Large intestine (tissue), 12 donors: ENCODE measurements at places on chromosomes 5 and 9. TPM values are rescaled to one million over a fixed set of nuclear protein-coding genes. Genes with fewer than 3 reads are reported as not detected.

The GPR21 gene
- polyA plus RNA-seq, result 0.24 TPM

DNA sequence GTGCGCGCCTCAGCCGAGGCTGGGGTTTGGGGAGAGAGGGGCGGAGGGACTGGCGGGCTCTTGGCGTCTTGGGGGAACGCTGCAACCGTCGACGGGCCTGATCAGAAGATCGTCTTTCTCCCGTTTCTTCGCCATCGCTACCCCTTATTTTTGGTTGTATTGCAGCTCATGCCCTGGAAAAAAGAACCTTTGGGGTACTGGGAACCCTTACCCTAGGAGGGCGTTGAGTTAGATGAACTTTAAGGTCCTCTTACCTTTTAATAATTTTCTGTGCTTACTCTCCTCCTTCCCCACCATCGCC is 719 bp downstream of the PAIP2 start:
- no peak for DNase-seq

The F12 gene
- 1.0 TPM for polyA plus RNA-seq

DNA sequence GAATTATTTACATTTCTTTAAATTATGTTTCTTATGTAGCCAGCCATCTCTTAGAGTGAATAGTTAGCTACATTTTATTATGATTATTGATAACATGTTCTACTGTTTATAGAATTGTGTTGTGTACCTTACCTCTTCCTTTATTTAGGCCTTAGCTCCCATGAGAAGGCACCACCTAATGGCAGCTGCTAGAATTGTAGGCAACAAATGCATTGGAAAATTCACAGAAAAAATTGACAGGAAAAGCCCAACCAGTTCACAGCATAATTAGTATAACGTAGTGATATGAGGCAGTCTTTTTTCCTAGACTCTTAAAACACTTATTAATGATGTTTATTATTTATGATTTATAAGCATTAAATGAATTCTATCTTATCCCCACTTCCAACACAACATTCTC is 175.8 kb downstream of the WDR70 start:
- peak; percentile 19 for DNase-seq

The DBH gene
- 0.66 TPM for polyA plus RNA-seq

The ENDOG gene
- polyA plus RNA-seq, result 14.4 TPM

DNA sequence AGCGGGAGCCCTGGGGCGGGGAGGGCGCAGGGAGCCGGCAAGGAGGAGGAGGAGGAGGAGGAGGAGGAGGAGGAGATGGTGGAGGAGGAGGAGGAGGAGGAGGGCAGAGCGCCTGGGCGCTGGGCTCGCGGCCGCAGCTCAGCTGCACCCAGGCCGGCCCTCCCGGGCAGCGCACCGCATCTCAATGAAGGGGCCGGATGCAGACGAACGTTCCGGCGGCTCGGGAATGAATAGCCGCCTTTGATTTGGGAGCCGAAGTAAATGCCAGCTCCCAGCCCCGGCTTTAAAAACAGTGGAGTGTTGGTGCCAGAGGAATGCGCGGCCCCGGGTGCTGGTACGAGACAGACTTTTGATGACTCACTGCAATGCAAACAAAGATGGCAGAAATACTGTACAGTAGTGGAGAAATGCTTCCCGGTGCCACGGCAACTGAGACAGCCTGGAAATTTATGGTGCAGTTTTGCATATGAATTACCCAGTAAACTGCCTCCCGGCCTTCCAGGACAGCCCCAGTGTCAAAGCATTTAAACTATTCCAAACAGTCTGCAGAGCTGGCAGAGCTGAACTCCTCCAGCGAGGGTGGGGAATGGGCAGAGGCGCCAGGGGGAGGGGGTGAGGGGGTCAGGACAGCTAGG is 43.1 kb downstream of the NACC2 start:
- peak; percentile 94 for DNase-seq

DNA sequence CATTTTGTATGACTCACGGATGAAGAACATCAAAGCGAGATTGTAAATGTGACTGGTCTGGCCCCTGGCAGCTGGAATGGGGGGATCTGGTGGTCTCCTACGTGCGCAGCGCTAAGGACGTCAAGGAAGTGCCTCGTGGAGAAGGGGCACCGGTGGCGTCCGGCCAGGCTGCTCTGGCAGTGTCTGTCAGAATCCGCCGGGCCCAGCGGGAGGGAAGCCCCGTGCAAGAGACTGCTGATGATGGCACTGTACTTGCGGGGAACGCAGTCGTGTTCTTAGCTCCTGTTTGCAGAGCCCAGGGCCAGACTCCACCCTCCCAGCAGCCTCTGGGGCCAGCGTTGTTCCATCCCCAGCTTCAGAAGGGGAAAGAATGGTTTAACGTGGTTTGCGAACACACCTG is 75.5 kb downstream of the COL5A1 start:
- no peak for DNase-seq

The HRCT1 gene
- polyA plus RNA-seq, result 1.6 TPM

DNA sequence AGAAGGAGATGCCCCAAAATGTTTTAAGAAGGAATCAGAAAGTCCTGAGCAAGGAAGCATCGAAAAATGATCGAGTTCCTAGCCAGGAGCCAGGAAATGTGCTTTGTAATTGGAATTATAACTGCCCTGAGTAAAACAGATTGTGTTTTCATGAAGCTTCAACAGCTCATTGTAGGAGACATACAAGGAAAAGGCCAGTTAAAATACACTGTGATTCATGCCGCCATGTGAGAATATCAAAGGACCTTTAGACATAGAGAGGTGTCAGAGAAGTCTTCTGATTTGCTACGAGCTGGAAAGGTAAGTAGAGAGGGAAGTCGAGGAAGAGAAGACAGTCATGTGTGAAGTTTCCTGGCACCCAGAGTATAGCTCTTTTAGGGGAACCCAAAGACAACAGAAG is 60.9 kb downstream of the NR3C1 start:
- no peak for DNase-seq

The SPATA6L gene
- 7.2 TPM for polyA plus RNA-seq

The AIF1L gene
- 7.5 TPM for polyA plus RNA-seq

DNA sequence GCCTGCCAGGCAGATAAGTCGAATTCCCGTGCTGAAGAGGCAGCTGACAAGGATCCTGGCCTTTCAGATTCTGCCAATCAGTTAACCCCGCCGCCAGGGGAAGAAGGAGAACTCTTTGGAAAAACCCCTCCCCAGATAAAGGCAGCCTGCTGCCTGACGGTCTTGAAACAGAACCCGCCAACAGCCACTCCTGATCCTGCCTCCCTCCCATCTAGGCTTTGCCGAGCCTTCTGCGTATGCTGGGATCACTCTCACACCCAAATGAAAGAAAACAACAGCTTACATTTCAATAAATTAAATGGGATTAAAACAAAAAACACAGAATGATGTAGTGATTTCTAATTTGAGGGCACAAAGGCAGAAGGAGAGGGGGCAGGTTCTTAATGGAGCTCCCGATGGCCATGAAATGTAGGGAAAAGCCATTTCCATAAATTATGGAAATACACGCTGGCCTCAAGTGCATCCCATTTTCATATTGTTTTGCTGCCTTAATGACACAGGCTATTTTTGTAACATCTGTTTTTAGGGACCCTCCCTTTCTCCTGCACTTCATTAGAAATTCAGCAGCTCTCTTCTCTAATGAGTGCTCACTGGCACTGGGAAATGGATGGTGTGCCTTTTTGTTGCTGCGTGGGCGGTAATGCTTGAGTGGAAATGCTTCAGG is 319.1 kb downstream of the MED10 start:
- no peak for DNase-seq

The CARTPT gene
- 8.5 TPM for polyA plus RNA-seq

DNA sequence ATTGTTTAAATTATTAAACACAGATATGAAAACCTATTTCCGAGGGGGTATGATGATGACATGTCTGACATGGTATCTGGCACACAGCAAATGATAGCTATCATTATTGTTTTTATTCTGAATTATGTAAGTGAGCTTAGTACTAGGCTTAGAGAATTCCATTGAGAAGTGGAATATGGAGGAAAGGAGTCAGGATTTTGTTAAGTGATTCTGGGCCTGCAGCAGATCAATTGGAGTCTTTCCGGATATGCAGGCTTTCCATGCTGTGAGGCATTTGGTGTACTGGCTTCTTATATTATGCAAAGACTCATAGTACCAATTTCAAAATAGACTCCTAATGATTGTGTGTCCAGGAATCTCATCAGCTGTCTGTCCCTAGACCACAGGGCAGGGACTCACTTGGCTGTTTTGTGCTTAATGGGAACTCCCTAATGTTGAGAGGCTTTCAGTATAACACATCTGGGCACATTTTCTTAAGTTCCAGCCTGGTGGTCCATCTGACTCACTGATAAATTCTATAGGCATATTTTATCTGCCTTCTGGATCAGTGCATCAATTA is 180.0 kb upstream of the KLF9 start:
- no peak for DNase-seq

GRCh38 chr5:89270901-89271300 is 387.9 kb upstream of the MEF2C start:
- DNase-seq, result no peak

The STC2 gene
- 1.3 TPM for polyA plus RNA-seq

The ADAMTS13 gene
- polyA plus RNA-seq, result 10.4 TPM
